NCI-H1092 treated with DMSO at 0.1 percent for 48 hours (cell line): ENCODE measurements at places on chromosomes 7 and 10.

DNA sequence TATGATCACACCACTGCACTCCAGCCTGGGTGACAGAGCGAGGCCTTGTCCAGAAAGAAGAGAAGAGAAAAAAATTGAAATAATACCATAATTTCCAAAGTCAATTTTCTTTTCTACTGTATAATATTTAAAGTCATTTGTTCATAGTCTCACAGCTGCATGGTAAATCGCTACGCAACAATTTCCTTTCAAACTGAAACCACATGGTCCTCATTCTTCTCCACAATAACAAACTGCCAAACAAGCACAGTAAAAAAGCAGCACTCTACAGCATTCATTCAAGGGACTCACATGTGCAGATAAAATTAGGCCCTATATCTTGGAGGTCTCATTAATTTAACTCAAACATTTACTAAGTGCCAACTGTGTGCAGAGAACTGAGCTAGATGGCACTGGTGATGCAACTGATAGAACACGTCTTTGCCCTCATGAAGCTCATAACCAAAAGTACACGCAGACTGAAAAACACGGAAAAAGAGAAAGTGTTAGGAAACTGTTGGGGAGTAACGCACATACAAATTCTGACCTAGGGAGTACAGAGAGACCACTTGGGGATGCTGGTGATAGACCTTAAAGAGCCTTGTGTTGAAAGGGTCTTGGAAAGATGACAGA, 68.4 kb upstream of the SRRM3 start:
- DNase-seq, result no peak

GRCh38 chr7:43646603-43647338, 63.9 kb downstream of the STK17A start:
- DNase-seq, result no peak

DNA sequence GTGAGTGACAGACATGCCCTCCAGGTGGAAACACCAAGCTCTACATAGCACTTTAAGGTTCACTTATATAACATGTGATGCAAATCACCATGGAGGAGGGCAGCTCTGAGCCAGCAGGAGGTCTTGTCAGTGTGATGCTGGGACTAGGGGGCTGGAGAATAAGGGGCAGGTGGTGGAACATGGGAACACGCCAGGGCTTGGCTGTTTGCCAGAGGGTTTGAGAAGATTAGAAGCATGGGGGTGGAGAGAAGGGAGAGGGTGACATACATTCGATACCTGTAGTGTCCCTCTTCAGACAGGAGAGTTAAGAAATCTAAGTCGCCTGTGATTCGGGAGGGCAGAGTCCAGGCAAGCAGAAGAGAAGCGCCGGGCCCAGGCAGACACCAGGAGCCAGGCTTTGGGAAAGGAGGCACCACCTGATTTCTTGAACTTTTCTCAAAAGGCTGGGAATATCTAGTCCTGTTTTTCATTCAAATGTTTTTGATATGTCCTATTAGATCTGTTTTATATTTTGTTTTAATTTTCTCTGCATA, 16.9 kb upstream of the LAMB4 start:
- DNase-seq, result peak; percentile 95

DNA sequence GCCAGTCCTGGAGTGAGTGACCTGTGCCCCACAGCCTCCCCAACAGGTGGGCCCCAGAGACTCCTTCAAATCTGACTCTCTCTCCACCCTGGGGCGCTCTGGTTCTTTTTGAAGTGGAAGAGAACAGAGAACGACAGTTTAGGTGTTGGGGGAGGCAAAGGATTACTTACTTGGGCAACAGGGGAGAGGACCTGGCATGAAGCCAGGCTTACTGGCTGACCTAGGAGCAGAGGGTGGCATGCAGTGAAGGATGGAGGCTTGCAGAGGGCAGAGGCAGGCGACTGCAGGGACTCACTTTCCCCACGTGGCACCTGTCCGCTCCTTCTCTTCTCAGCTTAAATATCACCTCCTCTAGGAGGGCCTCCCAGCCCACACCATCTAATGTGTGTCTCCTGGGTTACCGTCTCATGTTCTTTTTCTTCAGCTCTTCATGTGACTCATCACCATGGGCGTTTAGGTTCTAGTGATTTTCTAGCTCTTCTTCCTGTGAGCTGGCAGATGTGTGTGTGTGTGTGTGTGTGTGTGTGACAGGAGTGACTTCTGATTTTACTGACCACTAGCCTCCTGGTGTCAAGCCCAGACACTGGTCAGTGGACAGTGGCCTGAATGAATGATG, 15.5 kb downstream of the LZTS2 start:
- no peak for DNase-seq
